ENCODE measurements at places on chromosomes 11 and 22.

DNA sequence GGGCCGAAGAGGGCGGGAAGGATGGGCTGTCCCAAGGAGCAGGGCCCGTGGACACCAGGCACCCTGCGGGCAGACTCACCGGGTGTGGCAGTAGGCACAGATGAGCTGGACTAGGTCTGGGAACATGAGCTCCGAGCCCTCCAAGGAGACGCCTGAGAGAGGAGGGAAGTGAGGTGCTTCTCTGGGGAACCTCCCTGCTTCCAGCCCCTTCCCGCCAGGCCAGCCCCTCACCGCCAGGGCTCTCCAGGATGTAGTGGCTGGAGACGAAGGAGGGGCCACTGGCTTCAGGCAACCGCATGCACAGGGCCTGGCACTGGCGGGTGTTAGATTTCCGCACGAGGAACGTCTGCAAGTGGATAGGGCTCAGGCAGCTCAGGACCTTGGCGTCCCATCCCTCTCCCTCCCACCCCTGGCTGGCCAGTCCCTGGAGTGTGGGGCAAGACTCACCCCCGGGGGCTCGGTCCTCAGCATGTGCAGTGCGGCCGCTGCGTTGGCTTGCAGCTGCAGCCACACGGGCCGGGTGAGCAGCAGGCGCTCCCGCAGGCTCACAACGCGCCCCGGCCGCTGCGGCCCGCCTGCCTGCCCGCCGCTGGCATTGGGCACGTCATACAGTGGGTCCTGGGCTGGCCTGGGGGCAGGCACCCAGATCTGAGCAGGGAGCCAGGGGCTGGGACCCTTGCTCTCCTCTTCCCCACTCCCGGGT is 552 bp downstream of the RIN1 start:
- DNase-seq, result no peak

GRCh38 chr11:6319001-6319703 is 1.1 kb downstream of the CAVIN3 start:
- peak; percentile 37 for DNase-seq

- no peak for DNase-seq
Measured at GRCh38 chr11:27227736-27228135, 135.3 kb downstream of the CCDC34 start.

DNA sequence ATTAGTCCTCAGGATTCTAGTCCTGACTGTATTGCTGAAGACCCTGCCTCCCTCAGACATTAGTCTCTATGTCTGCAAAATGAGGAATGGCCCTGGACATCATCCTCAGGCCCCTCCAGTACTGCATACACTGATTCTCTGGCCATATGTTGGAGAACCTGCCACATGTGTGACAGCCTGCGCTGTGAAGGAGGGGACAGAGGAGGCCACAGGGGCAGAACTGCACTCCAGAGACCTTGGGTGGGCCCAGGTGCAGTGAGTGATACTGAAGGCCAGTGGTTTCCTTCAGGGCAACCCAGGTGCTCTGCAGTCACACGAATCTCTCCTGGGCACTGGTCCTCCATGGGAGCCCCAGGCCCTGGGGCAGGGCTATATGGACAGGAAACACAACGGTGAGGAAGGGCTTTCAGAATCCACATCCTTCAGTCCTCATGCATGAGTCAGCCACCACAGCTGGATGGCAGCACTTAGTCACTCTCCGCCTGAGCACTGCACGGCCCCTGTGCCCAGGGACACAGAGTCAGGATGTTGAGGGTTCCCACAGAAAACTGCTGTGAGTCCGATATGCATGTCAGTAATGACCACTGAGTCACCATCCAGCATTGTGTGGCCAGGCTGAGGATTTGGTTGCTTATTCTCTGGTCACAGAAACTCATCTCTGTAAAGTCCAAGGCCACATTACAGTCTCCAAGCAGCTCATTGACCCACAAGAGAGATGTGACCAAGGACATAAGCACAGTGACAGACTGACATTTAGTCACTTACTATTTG is 39.7 kb downstream of the ME3 start:
- DNase-seq, result no peak

- no peak for DNase-seq
Measured at GRCh38 chr11:44185522-44185921, 90.0 kb downstream of the EXT2 start.

- no peak for DNase-seq
Measured at GRCh38 chr22:40236131-40236665, 58.5 kb downstream of the TNRC6B start.

- no peak for DNase-seq
Measured at GRCh38 chr11:64862987-64863390, 15.4 kb downstream of the EHD1 start.

- no peak for DNase-seq
Measured at GRCh38 chr11:104876324-104876723, 21.9 kb downstream of the CASP12 start.

- no peak for DNase-seq
Measured at GRCh38 chr22:38614332-38615063, 41.7 kb downstream of the FAM227A start.

DNA sequence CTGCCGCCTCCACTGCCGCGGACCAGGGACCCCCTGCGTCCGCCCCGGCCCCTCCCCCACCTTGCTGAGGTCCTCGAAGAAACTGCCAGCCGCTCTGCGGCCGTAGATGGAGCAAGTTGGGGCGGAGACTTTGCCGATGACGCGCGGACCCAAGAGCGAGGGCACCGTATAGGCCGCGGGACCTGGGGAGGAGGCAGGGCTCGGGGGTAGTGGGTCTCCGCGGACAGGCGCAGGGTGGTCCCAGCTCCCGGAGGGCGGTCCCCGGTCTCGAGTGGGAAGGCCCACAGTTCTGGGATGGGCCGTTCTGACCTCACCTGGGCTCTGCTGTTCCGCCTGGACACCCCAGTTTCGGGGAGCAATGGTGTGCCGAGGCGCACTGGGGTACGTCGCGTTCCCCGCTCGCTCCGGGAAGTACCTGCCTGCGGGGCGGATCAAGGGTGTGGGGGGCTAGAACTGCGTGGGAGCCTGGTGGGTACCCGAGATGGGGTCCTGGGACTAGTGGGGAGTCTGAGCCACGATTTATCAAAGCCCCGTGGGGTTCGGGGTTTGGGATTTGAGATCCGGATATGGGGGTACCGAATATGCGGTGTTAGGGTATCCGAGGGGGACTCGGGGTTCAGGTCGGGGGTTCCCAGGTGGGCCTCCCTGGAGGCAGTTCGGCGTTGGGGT is 1.2 kb upstream of the TYMP start:
- peak; percentile 71 for DNase-seq

DNA sequence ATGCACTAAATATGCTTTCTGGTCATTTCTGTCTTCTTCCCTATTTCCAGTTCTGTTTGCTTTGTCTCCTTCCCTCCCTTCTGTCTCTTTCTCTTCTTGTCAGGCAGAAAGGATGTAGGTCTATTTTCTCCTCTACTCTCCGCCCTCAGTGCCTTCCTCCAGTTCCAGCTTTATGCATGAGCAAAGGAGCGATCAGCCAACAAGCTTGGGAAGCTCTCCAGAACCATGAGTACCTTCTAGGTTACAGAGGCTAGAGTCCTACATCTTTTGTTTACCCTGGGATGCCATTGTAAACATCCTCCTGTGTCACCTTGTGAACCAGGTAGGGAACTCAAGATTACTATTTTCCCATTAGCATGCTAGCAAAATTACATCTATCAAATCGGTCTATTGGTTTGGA is 7.9 kb upstream of the SPON1 start:
- no peak for DNase-seq

DNA sequence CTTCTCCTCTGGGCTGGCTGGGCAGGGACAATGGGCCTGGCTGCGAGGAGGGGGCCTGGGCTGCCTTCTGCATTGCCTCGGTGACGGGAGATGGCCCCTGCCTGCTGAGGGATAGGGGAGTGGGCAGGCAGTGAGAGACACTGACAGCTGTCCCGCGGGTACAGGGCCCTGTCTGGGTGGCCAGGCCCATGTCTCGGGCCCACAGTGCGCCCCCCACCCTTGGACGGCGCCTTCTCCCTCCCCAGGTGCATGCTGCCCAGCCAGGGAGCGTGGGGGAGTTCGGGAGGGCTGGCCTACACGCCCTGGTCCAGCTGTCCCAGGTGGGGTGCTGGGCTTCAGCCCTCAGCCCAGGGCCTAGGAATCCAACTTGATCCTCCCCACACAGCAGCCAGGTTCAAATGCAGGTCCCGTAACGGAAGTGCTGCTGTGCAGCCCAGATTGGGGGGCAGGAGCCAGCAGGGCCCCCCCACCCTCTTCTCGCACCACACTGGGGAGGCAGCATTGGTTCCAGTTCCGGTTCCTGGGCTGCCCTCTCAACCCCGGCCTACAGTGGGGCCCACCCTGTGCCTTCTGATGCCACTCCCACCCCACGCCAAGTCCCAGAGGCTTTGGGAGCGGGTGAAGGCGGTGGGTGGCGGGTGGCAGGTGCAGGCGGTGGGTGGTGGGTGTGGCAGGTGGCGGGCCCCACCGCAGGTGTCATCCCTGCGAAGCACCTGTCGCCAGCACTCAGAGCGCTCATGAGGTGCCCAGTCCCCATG is 7.3 kb upstream of the TSSC4 start:
- DNase-seq, result no peak

GRCh38 chr11:130511765-130512164 is 63.3 kb downstream of the ADAMTS15 start:
- no peak for DNase-seq

GRCh38 chr22:48504519-48505140 is 1323.0 kb downstream of the BRD1 start:
- DNase-seq, result no peak

DNA sequence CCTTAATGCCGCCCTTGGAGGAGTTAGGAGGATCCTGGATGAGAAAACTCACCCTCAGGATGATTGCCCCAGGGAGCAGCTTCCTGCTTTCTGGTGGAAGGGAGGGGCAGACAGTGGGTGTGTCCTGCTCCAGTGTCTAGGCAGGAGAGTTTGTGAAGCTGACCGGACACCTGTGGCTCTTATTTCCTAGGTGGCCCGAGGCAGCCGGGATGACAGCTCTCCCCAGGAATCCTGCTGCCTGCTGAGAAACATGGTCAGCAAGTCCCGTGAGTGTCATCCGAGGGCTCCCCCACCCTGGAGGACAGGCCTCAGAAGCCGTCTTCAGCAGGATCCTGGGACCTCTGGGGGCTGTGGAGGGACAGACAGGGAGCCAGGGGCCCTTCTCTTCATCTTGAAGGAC is 50.4 kb downstream of the ST3GAL4 start:
- DNase-seq, result no peak

GRCh38 chr11:104320097-104320496 is 156.2 kb upstream of the PDGFD start:
- no peak for DNase-seq

DNA sequence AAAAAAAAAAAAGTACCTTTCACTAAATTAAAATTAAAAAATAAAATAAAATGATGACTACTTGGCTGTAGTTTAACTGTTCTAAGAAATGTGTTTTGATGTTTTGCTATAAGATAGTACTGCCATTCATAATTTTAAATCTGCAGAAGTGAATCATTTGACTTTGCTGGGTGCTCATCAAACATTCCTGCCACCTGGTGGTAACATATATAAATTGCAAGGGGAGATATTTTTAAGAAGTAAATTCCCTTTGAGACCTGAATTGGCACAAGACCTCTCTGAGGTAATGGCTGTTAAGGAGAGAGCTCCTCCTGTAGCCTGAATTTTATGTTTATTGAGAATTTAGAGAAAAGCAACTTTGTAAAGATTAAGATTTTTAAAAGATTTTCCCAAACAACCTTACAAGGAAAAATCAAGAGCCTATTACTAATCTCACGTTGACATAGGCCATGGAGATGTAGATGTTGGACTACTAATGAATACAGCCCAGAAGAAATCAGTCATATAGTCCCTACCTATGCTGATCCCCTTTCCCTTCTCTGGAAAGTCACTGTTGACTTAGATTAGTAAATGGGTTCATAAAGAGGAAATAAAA is 11.9 kb upstream of the NARS2 start:
- DNase-seq, result no peak

GRCh38 chr22:32306561-32306960 is 51.1 kb upstream of the RFPL3 start:
- DNase-seq, result no peak

DNA sequence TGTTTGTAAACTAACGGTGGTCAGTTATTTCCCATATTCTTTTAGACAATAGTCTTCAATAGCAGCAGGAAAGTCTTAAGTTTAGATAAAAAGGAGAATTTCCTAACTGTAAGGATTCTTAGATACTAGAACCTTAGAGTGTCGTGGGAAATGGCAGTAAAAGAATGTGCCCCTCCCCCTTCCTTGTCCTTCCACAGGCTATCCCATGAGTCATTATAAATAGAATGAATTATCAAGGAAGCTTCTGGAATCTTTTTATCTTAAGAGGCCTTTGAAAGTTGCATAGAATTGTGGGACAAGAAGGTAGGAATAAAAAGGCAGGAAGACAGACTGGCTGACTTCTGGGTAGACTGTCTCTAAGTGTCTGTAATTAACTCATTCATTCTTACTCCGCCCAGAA is 165.2 kb upstream of the TBCEL start:
- no peak for DNase-seq

GRCh38 chr22:25090225-25090890 is 109.3 kb upstream of the CRYBB3 start:
- DNase-seq, result no peak

DNA sequence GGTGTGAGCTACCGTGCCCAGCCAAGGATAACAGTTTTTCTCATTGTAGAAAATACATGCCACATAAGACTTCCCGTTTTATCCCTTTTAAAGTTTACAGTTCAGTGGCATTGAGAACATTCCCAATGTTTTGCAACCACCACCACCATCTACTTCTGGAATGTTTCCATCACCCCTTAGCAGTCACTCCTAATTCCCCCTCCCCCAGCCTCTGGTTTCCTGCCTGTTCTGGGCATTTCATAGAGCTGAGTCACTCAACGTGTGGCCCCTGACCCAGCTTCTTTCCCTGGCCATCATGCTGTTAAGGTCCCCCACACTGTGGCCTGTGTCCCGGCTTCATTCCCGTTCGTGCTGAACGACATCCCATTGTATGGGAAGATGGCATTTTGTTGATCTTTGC is 30.7 kb downstream of the FGF4 start:
- DNase-seq, result no peak

DNA sequence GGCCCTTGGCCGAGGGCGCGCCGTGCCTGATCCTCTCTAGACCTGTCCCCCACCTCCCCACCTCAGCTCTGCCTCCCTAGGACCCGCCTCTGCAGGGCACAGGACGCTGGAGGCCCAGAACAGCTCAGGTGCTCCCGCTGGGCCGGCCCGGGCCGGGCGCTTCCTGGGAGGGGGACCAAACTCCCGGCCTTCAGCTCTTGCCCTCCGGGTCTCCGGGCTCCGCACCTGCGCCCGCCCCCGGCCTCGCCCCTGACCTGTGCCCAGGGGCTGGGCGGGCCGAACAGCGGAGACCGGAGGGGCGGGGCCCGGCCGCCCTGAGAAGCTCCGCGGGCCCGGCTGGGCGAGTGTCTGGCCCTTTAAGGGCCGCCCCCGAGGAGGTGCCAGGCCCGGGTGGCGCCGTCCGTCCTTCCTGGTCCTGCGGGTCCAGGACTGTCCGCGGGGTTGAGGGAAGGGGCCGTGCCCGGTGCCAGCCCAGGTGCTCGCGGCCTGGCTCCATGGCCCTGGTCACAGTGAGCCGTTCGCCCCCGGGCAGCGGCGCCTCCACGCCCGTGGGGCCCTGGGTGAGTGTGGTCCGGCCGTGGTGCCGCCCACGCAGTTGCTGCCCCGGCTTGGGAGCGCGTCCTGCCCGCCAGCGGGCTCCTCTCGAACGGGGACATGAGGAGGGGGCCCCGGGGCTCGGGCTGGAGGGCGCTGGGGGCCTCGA is at the start of gene SSH3:
Gene SSH3, plus strand, starts transcription at position 399 of the 703 bp plus-strand sequence. Its CDS starts 96 bp downstream, at position 495.
- DNase-seq, result peak; percentile 64
